ENCODE measurements at places on chromosomes 2 and 18.

DNA sequence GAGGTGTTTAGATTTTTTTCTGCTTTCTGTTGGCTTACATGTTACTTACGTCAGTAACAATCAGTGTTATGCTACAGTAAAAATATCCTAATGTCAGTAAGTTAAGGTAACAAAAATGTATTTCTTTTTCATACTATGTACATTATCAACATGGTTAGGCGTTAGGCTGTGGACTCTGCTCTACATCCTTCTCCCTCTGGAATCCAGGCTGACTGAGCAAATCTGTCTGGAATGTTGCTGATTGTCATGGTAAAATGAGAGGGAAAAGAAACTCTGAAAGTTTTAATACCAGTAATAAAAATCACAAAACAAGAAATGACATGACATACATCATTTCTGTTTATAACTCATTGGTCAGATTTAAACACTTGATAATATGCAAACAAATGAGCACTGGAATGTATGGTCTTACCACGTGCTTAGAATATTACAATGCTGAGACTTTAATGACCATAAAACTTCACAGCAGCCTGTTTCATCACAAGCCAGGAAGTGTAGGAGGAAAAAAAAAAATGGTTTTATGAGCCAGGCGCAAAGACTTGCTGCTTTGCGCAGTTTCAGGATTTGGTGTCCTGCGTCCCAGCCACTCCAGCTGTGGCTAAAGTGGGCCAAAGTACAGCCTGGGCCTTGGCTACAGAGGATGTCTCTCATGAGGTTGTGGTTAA, 252.4 kb downstream of the FSIP2 start:
- no peak for DNase-seq

GRCh38 chr2:240351826-240352426, 83.5 kb upstream of the GPC1 start:
- DNase-seq, result no peak

DNA sequence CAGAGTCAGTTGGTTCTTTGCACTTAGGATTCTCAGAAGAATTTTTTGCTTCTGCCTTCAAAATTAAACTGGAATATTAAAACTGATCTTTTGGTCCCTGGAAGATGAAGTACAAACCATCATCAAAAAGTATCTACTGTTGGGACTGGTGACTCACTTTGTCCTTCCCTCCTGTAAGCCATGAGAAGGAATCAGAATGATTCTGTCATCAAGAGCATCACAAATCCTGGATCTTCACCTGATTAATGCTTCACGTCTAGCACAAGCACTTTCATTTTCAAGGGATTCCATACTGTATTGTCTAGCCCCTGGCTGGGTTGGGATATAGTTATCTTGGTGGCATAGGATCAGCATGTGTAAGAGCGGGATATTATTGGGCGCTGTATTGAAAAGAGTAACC, 69.3 kb upstream of the CYP1B1 start:
- DNase-seq, result no peak

DNA sequence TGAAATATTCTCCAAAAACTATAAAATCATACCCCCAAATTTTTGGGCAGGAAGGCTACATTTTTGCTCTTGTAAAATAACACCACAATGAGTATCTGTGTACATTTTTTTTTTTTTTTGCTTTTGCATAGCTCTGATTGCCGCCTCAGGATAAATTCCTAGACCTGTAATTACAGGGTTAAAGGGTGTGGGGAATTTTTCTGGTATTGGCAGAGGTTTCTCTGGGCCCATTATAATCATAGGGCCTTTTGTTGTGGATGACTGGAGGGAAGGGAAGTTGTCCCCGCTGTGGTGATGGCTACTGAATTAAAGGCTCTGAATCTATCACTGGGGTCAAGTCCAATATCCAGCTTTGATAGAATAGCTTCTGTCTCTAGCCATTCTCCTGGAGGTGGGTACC, 26.6 kb downstream of the CCDC195 start:
- no peak for DNase-seq

DNA sequence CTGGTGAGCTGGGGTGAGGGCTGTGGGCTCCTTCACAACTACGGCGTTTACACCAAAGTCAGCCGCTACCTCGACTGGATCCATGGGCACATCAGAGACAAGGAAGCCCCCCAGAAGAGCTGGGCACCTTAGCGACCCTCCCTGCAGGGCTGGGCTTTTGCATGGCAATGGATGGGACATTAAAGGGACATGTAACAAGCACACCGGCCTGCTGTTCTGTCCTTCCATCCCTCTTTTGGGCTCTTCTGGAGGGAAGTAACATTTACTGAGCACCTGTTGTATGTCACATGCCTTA, 10.5 kb downstream of the PROC start:
- DNase-seq, result no peak

DNA sequence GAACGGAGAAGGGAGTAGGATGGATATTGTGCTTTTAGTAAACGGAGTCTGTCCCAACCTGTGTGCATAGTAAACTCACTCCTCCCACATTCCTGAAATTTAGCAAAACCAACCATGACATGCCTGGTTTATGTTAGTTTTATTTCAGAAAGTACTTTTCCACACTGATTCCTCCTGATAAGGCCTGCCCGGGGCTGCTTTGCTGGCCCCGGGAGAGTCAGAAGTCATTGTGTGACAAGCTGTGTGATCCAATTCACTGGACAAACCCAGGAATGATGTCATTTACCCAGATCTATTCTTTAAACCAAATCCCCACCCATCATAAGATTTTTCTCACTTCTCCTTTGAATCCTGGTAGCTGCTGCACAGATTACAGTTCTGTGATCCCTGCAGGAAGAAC, 109.0 kb downstream of the SETBP1 start:
- DNase-seq, result peak; percentile 48

DNA sequence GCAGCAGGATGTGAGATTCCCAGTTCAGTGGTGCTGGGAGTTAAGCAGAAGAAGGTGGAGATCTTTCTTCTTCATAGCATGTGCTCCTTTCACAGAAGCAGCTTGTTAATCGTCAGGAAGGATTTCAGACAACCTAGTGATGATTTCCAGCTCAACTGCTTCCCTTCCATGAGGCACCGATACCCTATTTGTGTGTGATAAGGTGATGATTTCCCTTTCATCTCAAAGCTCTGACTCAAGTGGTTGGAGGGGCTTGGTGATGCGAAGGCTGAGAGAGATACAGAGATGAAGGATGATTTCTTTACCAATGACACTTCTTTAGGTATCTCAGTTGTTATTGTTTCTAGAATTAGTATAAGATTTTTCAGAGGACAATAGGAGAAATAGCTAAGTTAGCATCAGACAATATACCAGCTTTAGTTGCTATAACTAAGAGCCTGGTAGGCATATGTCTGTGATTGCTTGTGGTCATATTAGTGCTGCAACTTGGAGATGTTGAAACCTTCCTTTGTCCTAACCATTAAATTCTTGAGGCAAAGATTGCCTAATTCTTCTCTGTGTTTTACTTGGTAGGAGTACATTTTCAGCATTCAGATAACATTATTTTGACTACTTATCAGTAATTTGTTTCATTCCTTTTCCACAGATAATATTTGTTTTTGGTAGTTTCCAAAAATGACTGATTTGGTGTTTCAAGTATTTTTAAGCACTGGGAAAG, 111.3 kb downstream of the PLCL1 start:
- DNase-seq, result no peak

DNA sequence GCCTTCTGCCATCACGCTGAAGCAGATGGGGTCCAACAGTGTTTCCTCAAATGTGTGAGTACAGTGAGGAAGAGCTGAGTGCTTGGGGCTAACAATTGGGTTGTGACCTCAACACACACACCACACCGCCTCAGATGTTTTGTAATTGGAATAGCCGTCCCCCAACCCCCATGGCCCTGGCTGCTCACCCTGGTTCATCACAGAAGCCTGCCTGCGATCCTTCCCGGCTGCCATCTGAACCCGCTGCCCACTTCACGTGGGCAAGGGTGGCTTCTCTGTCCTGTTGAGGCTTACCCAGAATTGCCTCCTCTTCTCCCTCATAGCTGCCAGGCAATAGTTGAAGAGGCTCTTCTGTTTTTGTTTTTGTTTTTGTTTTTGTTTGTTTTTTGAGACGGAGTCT, 44.1 kb downstream of the TGOLN2 start:
- no peak for DNase-seq

GRCh38 chr2:240432820-240433801, 2.4 kb upstream of the GPC1 start:
- peak; percentile 15 for DNase-seq

GRCh38 chr2:116317111-116317510, 1497.4 kb upstream of the DDX18 start:
- no peak for DNase-seq

DNA sequence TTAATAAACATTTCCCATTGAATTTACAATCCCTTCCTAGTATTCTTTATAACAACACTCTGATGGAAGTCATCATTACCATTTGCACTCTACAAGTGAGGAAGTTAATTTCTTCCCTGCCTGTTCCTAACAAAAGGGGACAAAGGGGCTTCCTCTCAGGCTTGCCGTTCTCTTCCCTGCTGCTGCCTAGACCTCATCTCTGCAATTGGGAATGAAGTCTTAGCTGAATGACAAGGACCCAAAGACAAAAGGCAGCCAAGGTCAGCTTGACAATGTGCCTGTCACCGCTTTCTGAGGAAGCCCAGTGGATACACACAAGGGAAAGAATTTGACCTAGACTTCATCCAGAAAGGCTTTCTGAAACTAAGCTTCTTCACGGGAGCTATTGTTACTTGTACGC, 416.4 kb downstream of the CMPK2 start:
- no peak for DNase-seq

- no peak for DNase-seq
Observed at GRCh38 chr2:170176212-170176611, 1.7 kb upstream of the MYO3B start.

DNA sequence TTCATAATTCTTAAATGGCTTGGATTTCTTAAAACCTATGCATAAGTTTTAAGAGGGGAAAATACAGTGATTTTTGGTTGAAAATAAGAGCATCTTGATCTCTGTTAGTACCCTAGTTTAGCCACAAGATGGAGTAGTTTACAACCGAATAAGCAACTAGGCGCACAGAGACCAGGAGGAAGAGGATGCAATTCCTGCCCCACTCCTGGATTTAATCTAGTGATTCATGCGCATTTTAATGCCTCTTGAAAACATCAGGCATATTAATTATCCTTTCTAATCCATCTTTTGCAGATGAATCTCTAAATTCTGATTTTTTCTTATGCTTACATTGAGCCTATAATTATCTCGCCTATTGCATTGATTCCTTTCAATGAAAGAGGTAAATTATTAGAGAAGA, 76.7 kb downstream of the MRPS9 start:
- no peak for DNase-seq

DNA sequence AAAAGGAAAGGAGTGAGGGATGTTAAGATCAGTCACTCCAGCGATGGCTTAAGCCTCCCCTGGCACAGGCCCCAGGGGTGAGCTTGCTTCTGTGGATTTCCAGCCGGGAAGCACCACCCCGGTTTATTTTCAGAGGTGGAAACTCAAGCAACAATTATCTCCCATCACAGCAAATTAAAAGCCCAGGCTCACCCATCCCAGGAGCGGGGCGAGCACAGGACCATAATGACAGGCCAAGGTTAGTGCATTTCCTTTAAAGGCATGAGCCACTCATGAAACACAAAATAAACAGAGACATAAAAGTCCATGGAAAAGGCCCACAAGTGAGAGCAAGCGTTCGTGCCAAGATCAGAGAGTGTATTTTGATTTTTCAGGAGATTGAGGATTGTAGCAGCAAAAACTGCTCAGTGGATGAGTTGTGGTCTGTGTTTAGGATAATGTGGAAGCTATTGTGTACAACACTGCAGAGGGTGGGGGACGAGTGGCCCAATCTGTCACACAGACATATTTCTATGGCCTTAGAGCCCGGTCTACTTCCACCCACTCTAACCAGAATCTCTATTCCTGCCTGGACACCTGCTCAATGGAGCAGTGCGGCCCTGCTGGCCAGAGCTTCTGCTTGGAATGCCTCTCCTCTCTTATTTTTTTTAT, 111.4 kb upstream of the CDC42EP3 start:
- DNase-seq, result peak; percentile 75

DNA sequence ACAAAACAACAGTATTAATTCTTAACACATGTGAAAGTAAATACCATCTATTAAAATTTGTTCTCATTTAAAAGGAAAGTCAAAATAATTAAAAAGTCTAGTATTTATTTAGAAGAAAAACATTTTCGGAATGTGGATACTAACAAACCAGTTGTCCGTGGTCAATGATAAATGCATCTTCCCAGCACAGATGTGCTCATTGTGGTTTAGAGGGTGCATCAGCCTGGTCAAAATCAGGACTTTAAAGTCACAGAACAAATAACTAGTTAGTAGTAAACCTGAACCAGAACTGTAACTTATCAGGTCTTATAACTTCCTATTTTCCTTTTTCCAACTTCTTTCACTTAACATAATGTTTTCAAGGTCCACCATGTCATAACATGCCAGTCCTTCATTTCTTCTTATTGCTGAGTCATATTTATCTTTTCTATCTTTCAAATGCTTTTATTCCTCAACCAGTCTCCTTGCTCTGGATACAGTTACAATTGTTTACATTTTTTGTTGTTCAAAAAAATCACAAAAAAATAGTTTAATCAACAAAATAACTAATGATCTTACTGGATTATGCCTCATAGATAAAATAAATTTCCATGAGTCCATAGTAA, 55.8 kb downstream of the ID2 start:
- DNase-seq, result no peak

- DNase-seq, result peak; percentile 81
Observed at GRCh38 chr2:85066874-85067351, 66.3 kb upstream of the TCF7L1 start.

DNA sequence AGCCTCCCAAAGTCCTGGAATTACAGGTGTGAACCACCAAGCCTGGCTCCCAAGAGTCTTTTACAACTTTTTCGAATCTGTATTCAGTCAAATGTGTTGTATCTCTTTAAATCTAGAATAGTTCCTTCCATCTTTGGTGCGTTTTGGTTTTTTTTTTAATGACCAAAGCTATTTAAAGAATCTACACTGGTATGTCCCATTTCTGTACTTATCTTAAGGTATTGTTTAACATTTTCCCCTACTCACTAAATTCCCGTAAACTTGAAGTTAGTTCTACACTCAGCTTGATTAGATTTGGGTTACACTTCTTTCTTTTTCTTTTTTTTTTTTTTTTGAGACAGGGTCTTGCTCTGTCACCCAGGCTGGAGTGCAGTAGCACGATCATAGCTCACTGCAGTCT, 63.8 kb downstream of the TMEM237 start:
- no peak for DNase-seq

Measured in uterus (tissue), 4 donors.